Hematopoietic multipotent progenitor cell treated with erythropoietin and hydrocortisone succinate and interleukin-3 and kit ligand, for 6 days (in vitro differentiated cells): ENCODE measurements at places on chromosomes 16 and 17.
A peak's percentile ranks its signal among the peaks of the same experiment; 100 is the strongest.

DNA sequence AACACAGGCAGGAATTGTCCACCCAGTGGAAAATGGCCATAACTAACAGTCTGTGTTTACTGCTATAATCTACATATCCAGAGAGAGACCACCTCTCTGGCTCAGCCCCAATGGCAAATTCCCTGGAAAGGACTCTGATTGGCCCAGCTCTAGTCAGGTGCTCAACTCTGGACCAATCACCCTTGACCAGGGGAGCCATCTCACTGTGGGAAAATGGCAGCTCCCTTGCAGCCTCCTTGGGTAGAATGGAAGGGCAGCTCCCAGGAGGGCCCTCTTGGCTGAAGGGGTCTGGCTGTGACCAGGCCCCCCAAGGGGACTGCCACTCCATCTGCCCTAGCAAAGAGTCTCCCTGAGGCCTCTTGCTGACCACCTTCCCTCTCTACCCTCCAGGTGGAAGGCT is 3.1 kb downstream of the ALOX15B start:
- DNase-seq: no peak

- DNase-seq: peak; percentile 81
Measured at GRCh38 chr16:27756206-27756970, 206.4 kb downstream of the KATNIP start.

DNA sequence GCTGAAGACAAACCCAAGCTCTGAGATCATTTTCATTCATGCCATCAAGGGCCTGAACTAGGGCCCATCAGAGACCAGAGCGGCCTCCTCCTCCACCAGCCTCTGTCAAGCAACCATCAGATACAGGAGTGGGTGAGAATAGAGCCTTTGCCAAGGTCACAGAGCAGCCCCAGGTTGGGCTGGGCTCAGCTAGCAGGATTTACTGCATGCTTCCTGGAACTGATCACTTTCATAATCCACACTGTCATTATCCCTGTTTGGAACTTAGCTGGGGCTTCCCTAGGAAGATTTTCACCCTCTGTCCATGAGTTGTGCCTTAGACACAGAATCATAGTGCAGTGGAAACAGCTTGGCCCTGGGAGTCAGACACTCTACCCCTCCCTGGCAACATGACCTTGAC is 5.1 kb downstream of the MT4 start:
- no peak for DNase-seq

GRCh38 chr16:23129686-23130085 is 19.6 kb downstream of the USP31 start:
- no peak for DNase-seq

- DNase-seq: no peak
Measured at GRCh38 chr16:14371778-14372431, 258.2 kb downstream of the PARN start.
